ENCODE measurements at places on chromosomes 2 and 18.

DNA sequence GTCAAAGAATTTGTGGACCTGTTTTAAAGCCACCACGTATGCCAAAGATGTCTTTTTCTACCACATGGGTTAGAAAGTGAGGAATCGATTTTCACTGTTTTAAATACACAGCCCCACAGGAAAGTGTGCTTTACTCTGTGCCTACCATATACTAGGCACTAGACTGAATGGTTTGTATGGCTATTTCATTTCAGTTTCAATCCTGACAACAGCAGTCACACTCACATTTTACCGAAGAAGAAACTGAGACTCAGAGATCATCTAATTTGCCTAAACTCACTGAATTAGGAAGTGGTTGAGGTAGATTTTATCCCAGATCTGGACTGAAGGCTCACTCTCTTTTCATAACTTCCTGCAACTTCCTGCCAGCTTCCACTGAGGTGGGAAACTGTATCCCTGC, 176.4 kb downstream of the ALK start:
- DNase-seq: no peak

- DNase-seq: no peak
Measured at GRCh38 chr2:169771021-169771420, 27.6 kb upstream of the SSB start.

GRCh38 chr2:161104054-161104553, 56.1 kb upstream of the TANK start:
- DNase-seq: no peak

- no peak for DNase-seq
Measured at GRCh38 chr2:12718711-12719399, 2.1 kb downstream of the TRIB2 start.

GRCh38 chr2:237894986-237895543, 35.6 kb downstream of the RAMP1 start:
- DNase-seq: no peak

- DNase-seq: no peak
Measured at GRCh38 chr2:109438773-109439389, 174.9 kb downstream of the SEPTIN10 start.

DNA sequence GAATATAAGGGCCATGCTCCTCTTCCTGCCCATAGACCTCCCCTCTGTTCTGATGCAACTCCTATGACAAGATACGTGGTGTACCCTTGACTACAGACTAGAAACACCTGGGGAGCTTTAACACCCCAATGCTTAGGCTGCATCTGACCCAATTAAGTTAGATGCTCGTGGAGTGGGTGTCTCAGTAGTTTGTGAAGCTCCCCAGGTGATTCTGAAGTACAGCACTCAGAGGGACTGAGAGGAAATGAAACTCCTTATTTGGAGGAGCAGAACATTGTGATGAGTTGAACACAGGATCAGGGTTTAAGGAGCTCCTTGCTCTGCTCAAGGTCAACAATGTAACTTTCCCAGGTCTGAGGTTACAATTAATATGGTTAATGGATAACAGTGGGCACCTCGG, 80.3 kb upstream of the TTC39C start:
- no peak for DNase-seq

- DNase-seq: no peak
Measured at GRCh38 chr2:111053266-111053665, 67.4 kb upstream of the BCL2L11 start.

- DNase-seq: no peak
Measured at GRCh38 chr18:60446821-60447220, 74.2 kb upstream of the MC4R start.

GRCh38 chr2:25410370-25410769, 68.6 kb upstream of the DNMT3A start:
- no peak for DNase-seq

GRCh38 chr18:21454725-21455124, 145.8 kb downstream of the ESCO1 start:
- no peak for DNase-seq

DNA sequence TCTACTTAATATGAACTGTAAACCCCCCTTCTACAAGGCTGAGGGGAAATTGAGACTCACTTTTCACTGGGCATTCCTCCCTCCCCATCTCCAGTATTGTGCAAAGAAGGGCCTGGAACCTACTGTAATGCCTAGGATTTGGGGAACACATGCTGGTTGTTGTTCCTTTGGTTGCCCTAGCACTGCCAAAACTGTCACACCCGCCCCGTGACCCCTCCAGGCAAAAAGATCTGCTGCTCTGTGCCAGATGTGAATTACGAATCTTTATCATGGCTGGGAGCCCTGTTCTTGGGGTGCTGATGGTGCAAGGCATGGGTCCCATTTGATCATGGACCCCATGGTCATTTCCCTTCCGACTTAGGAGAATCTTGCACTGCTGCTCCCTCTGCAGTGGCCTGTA, 95.4 kb downstream of the CABLES1 start:
- DNase-seq: no peak

GRCh38 chr2:170997893-170998597, 69.0 kb downstream of the GORASP2 start:
- DNase-seq: no peak

DNA sequence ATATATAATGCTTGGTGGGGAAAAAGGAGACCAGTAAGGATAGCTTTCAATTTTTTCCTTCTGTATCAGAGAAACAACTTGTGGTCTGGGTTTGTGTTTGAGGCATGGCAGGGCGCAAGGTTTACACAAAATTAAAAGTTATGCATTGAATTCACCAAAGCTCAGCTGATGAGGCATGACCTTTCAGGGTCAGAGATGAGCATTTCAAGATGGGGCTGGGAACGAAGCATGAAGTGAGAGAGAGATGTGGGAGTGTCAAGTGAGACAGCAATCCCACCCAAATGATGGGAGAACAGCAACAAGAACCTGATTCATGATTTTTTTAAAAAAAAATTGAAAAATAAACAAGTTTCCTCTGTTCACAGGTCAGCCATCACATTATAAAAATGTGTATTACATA, 4.9 kb downstream of the GPR55 start:
- no peak for DNase-seq

DNA sequence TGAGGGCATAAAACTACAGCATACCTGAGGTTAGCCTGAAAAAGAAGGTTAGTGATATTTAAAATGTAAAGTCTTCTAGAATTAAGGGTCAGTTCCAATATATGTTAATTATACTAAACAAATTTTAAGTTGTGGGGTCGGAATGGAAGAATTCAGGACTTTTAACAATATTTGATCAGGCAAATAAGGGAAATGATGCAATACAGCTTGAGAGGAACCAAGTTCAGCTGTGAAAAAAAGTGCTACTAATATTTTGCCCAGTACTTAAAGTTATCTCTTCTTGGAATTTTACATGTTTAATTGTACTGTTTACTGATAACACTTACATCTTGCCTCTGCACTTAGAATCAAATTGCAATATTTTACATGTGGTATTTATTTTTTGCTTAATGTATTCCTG, 345.5 kb upstream of the CWC22 start:
- no peak for DNase-seq

DNA sequence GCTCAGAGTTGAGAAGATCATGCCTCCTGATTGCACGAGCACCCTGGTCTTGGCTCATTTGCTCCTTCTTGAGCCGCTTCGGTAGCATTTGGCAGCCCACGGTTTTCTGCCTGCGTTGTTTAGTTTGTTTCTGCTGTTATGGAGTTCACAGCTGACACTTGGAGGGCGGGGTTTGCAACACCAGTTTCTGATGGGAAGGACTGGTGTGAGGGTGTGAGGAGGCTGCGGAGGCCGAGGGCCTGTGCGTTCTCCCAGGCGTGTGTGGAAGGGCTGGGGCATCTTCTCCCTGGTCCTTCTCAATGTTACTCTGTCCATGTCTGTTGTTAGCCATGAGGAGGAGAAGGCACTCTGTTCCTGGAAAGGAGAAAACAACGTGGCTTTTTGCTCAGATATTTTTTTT, 22.9 kb downstream of the NFATC1 start:
- no peak for DNase-seq

GRCh38 chr18:75215663-75216062, 5.1 kb downstream of the TSHZ1 start:
- DNase-seq: no peak

GRCh38 chr18:48192542-48192941, 216.6 kb downstream of the ZBTB7C start:
- no peak for DNase-seq

- DNase-seq: no peak
Measured at GRCh38 chr2:98907966-98908905, 27.8 kb downstream of the CRACDL start.

GRCh38 chr2:128475427-128476211, 157.0 kb upstream of the HS6ST1 start:
- no peak for DNase-seq

DNA sequence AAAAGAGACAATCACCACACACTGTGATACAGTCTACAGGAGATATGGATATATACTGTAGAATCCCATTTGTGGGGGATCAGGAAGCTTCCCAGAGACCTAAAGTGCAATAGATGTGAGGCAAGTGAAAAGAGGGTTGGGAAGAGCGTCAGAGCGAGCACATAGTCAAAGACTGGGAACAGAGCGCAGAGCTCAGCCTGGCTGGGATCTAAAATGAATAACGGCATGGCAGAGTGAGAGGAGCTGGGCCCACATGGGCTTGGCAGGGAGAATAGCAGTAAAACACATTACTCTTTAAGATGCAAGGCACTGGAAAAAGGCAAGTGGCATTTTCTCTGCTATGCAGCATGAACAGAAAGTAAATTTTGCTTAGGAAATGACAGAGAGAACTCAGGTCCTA, 52.4 kb upstream of the BCL11A start:
- DNase-seq: no peak

- DNase-seq: no peak
Measured at GRCh38 chr2:201194097-201194496, 11.2 kb downstream of the CASP10 start.

All from NB4 (cell line).